ENCODE measurements at places on chromosomes 5 and 9.

GRCh38 chr5:128778474-128778873 lies 186.8 kb upstream of the SLC27A6 start:
- no peak for DNase-seq

- no peak for DNase-seq
Measured at GRCh38 chr5:54761213-54761701, 224.1 kb downstream of the ESM1 start.

DNA sequence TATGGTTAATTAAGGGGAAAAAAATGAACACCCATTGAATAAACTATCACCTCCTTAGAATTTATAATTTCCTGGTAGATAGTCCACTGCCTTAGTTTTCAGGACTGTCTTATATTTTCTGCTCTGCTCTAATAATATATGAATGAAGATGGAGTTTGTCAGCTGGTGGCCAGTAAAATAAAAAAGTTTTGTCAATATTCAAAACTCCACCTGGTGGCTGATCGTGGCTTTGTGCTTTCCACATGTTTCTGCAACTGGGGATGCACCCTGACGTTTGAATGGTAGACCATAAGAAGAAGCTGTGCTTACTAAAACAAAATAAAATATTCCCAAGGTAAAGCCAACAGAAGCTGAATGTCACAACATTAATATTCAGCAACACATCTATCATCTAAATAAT lies 286.6 kb upstream of the IZUMO3 start:
- DNase-seq = no peak

- no peak for DNase-seq
Measured at GRCh38 chr9:121557581-121558447, 58.2 kb upstream of the GGTA1 start.

- no peak for DNase-seq
Measured at GRCh38 chr5:74380193-74380592, 260.3 kb downstream of the ENC1 start.

GRCh38 chr9:33718987-33719386 lies 76.4 kb upstream of the PRSS3 start:
- DNase-seq = no peak

DNA sequence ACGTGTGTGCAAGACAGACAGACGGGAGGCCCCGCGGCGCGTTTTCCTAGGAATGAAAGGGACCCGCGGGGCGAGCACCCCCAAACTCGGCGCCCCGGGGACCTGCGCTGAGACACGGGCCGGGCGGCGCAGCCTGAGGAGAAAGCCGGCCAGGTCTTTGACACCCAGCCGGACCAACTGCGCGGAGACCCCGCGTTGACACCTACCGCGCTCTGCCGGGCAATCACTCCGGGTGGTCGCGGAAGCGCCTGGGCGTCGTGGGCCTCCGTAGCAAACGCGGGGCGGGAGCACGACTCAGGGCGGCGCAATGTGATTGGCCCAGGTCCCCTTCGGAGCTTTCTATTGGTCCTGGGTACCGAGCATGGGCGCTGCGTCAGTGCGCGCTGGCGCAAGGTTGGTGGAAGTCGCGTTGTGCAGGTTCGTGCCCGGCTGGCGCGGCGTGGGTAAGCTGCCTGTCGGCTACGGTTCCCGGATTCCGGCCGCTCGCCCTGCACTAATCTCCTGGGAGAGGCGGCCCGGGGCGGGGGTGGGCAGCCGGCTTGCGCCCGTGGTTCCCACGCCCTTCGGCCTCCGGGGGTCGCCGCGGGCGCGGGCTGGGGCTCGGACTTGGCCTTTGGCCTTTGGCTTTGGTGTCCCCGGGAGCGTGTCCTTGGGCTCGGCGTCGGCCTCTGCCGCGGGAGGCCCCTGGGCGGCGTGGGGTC lies at the start of the genes FASTKD3 and MTRR:
TSS of gene FASTKD3 (minus strand) at position 259 of the 701 bp plus-strand sequence. CDS start 948 bp downstream, outside the sequence.
TSS of gene MTRR (plus strand) at position 376 of the 701 bp plus-strand sequence. CDS start 1,647 bp downstream, outside the sequence.
- peak; percentile 19 for DNase-seq

DNA sequence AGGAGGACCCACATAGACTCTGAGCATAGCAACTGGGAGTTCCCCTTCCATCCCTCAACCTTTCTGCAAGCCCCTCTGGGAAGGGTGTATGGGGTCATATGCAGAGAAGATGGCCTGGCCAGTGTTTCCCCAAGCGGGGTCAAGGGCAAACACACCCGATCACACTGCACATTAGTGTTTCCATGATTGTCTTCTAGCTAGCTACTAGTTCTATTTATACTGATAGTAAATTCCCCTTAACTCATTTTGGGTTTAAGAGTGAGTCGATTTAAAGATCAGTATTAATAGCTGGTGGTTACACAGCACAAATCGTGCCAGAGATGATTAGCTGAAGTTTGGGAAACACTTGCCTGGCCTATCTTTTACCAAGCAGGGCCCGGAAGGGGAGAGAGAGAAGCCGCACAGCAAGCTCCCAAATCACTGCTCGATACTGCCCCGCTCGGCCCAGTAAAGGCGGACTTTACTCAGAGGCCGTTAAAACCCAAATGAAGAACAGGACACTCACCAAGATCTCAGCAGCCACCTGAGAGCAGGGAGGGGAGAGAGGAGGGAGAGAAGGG lies 29.4 kb upstream of the TNIP1 start:
- no peak for DNase-seq

GRCh38 chr9:3342159-3342777 lies 183.5 kb downstream of the RFX3 start:
- no peak for DNase-seq
